ENCODE measurements at places on chromosomes 2 and 18.

DNA sequence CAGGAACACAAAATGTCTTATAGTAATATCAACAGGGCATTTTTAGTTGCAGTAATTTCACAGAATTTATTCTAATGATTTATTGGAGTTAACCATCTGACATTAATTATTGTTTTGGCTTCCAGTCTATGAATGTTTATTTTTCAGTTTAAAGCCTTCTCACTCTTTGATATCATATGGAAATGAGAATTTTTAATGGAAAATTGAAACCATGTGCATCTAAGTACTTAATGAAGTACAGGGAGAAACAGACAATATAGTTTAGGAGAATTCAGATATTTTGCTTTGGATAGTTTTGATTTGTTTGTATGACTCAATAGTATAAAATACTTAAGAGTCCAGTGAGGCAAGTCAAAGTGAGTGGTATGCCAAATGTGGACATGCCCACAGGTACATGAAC lies 126.1 kb downstream of the OLA1 start:
- DNase-seq: no peak

GRCh38 chr2:160271171-160272086 lies 71.4 kb upstream of the ITGB6 start:
- DNase-seq: no peak

- DNase-seq: no peak
Measured at GRCh38 chr18:76771192-76771799, 51.1 kb upstream of the ZNF236 start.

- DNase-seq: no peak
Measured at GRCh38 chr2:239370403-239370802, 30.4 kb downstream of the HDAC4 start.

DNA sequence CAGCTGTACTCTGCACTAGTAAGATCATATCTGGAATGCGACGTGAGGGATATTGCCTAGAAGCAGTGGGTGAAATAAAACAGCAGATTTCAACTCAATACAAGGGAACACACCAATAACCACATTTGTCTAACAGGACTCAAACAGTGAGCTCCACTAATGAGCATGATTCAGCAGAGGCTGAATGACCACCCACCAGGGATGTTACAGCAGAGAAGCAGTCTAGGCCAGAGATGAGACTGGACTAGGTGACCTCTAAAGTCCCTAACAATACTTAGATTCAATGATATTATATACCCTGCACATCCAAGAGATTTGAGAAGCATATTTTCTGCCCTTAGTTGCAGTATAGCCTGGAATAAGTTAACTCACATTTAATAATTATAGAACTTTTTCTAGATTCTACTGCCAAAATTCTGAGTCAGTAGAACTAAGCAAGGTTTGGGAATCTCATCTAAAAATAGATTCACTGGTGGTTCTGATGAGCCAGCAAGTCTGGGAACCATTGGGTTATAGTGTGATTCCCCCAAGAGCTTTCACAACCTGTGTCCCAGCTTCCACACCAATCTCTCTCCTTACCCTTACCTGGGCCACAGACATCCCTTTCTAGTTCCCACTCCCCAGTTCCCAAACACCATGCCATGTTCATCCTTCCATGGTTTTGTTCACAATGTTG lies 6.3 kb downstream of the THOC1 start:
- no peak for DNase-seq

DNA sequence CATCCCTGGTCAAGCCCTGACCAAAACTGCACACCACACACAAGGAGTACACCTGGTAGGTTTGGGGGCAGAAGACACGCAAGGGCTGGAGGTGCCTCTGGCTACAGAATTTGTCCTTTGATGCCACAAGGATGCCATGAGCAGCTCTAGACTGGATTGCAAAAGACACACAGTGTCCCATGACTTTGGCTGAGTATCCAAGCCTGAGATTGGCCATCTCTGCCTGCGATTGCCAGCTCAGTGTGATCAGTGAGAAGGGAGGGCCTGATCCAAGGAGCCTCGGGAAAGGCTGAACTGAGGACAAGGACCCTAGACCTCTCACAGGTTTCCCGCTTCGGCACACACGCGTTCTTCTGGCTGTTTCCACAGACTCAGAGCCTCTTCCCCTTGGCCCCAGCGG lies 60.0 kb upstream of the FOSL2 start:
- DNase-seq: no peak

DNA sequence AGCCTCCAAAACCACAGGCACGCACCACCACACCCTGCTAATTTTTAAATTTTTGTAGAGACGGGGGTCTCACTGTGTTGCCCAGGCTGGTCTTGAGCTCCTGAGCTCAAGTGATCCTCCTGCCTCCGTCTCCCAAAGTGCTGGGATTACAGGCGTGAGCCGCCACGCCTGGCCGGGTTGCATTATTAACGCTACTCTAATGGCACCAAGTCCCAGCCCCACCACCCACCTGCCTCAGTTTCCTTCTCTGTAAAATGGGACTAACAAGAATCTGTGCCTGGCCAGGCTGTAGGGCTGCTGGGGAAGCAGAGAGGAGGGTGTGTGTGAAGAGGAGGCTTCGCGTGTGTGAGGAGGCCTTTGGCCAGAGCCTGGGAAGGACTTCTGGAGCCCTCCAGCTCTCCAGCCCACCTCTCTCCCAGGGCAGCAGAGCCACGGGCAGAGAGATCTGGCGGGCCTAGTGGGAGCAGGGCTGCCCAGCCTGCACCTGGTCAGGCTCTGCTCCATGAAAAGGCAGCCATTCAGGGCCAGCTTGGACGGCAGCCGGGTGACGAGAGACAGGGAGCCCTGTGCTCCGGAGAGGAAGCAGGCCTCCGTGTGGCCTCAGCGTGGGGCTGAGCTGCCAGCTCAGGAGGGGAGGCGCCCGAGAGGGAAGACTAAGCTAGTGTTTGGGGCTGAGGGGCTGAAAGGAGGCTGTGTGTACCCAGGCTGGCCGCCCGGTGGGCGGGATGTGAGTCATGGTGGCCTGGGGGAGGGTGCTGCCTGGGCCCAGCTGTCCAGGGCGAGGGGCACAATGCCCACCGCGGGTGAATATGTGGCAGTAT lies 7.4 kb upstream of the B3GNT7 start:
- no peak for DNase-seq

GRCh38 chr2:170972296-170973224 lies 43.5 kb downstream of the GORASP2 start:
- DNase-seq: no peak
